ENCODE measurements at places on chromosomes 3 and 15. TPM values are rescaled to one million over a fixed set of nuclear protein-coding genes. Genes with fewer than 3 reads are reported as not detected.

- no peak for DNase-seq
Measured at GRCh38 chr15:74378848-74379247, 11.4 kb upstream of the CYP11A1 start.

DNA sequence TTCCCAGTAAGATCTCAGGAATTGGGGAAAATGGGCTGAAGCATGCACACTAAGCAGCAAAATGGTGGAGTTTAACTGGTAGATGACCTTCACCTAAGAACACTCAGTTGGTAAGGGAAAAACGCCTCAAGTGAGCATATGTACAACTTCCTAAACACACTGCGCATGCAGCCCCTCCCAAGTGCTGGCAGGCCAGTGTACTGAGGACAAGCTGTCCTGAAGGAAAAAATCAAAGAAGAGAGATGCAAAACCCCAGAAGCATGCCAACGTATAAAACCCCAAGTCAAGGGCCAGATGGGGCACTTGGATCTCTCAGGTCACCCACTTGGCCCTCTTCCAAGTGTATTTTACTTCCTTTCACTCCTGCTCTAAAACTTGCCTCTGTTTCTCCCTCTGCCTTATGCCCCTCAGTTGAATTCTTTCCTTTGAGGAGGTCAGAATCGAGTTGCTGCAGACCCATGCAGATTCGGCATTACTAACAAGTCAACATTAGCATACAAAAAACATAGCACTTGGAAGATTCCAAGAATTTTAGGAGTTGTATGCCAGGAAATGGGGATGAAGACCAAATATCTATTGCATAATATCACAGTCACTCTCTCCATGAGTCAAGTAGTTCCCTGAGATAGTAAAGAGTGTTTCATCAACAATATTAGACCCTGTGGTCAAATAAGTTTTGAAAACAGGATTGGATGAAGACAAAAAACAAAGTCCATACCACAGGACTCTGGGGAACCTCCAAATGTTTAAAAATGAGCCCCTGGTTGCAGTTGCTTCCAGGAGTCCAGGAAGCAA is 10.8 kb upstream of the FYCO1 start:
- DNase-seq = no peak

- DNase-seq = no peak
Measured at GRCh38 chr15:70152070-70152480, 54.4 kb upstream of the TLE3 start.

The CHRM5 gene
- total RNA-seq = not detected

The TMEM158 gene
- total RNA-seq = 1.1 TPM

DNA sequence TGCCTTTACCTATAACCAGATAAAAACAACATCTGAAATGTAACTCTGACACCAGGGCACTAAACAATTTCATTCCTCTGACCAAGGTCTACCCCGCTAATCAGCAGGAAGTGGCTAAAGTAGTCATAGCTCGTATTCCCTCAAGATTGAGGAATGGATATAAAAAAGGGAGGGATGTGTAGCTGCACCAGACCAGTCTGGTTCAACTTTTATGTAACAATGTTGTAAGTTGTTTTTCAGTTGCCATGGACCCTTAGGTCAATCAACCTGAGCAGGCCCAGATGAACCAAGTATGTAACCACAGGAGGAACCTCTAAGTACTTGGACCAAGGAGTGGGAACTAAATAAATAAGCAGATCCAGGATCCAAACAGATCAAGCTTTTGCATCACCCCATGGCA is 28.4 kb upstream of the IFT57 start:
- no peak for DNase-seq

The ADPRH gene
- 4.1 TPM for total RNA-seq

The MAGEL2 gene
- total RNA-seq = not detected

- DNase-seq = no peak
Measured at GRCh38 chr15:68658151-68658550, 79.4 kb downstream of the CORO2B start.

The NR2E3 gene
- 0.33 TPM for total RNA-seq

DNA sequence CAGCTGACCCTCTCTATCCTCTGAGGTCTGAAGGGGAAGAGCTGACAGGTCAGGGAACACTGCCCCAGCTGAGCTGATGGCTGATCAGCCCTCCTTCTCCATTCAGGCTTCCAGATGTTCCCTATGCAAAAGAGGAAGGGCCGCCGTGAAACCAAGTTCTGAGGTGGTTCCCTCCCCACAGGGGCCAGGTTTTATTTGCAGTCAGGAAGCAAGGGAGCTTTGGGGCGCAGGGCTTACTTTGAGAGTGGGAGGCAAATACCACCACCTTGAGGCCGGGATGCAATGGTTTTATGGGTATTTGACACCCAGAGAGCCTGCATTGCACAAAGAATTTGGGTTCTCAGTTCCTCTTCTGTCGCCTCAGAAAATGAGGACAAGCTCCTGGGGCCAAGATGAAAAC is 186.9 kb downstream of the ARRDC4 start:
- no peak for DNase-seq

- DNase-seq = no peak
Measured at GRCh38 chr3:171329746-171330145, 130.5 kb downstream of the TNIK start.

DNA sequence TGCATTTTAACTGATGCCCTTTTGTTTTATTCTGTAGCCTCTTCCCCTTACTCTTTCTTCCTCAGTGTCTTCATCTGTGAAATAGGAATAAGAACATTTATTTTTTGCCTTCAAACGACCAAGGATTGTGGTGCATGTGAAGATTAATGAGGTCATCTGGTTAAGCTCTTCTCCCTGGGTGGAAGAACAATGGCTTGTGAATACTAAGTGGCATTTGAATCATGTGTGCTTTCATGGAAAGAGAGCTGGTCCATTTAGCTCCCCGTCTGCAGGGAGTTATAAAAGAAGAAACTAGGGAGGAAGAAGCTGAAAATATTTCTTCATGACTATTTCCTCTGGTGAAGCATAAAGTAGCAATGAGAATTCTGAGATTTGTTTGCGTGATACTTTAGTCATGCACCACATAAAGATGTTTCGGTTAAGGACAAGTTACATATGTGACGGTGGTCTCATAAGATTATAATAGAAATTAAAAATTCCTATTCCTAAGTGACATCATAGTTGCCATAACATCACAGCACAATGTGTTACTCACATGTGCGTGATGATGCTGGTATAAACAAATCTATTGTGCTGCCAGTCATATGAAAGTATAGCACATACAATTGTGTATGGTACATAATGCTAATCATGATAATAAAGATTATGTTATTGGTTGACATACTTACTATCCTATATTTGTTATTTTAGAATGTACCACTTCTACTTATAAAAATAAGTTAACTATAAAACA is 374.3 kb downstream of the RBMS3 start:
- DNase-seq = no peak

DNA sequence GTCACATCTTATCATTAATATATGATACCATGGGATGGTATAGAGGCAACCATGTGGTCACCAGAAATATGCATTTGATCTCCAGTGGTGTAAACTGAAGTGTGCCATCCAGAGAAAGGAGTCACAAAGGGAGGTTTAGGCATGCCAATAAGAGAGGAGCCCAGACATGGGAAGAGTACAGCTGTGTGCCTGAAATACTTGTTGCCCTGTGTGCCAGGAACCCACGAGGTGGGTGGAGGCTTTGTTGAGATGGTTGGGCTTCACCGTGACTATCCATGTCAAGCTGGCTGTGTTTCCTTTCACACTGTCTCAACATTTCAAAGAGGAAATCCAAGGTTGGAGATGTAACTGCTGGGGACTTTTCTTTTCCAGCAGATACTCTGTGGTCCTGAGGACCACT is 43.5 kb downstream of the CACNA2D3 start:
- DNase-seq = no peak

DNA sequence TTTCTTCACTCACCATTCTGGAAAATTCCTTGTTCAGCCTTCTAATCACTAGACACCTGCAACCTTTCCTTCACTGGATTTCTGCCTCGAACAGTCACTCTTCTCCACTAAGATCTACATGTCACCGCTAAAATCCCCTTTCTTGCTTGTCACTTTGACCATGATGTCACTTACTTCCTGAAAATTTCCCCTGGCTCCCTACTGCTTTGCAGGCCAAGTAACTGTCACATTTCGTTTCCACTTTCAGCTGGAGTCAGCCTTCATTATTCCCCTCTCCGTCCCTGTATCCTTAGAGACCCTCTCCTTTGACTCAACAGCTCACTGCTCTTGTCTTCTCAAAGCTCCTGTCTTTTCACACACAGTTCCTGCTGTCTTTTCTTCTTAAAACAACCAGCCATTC is 15.9 kb downstream of the CHL1 start:
- no peak for DNase-seq

The CRYGS gene
- total RNA-seq = 2.6 TPM
